ENCODE measurements at places on chromosomes 5 and 9. TPM values are rescaled to one million over a fixed set of nuclear protein-coding genes. Genes with fewer than 3 reads are reported as not detected.

DNA sequence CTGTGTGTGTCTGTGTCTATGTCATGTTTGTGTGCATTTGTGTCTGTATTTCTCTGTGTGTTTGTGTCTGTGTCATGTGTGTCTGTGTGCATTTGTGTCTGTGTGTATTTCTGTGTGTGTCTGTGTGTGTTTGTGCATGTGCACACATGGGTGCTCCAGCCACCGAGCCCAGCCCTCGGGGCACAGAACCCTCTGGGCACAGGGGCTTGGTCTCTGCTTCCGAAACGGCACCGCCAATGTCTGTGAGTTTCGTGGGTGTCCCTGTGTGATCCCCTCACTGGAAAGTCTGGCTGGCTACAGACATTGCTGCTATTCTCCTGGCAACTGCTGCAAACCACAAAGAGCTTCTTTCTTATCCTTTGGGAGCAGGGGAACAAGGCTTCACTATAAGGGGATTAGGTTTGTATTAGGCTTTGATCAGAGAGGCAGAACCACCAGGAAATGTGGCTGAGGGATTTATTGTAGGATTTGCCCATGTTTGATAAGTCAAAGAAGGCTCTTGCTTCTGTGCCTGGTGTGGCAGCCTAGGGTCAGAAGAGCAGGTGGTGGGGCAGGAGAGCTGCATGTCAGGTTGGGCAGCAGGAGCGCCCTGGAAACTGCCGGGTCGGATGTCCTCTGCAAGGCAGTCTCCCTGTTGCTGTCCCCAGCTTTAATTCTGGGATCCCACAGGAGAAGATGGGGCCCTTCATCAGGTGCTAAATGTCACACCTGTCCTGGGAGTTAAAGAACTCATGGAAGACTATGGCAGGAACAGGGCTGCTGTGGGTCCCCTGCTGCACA is 39.6 kb upstream of the FCN1 start:
- DNase-seq: no peak

SLC45A2 gene
- total RNA-seq: 0.75 TPM

DNA sequence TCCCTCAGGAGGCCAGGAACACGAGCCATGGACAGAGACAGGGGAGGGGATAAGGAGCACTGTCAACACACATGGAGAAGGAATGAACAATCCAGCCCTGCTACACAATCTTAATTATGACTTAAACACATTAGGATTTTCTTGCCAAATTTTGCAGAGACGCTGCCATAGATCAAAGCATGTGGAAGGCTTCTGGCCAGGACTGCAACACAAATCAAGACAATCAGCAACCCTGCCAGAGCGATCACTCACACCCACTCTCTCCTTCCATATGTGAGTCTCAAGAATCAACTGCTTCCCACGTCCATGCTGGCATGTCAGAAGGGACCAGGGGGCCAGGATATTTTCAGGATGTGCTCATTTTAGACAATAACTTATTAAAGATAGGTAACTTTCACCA is 85.6 kb downstream of the ROR2 start:
- no peak for DNase-seq

MARVELD2 gene
- total RNA-seq: 56.0 TPM

DNA sequence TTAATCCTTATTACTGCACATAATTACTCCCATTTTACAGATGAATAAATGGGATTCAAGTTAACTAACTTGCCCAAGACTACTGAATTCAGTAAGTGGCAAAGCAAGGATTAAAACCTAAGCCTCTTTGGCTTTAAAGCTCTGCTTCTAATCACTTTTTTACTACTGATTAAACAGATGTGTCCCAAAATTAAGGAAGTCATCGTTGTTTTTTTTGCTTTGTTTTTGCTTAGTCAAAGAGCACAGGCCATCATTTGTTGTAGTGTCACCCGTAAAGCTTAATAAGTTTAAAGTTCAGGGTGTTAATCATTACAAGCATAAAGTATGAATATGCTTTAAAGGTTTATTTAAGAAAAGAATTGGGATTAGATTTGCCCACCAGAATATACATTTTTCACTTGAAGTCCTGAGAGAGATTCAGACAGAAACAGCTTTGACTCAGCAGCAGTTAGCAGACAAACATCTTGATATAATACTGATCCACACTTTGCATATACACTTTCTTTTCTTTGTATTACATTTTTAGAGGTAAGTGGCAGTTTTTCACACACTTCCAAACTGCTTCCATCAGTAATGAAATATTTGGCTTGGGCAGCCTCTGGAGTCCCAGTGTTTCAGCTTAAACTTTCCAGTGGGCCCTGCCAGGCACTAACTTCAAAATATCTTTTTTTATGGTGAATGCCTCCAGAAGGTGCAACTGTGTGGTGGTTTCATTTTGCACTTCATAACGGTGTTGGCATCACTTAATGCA is 52.7 kb downstream of the PIK3R1 start:
- DNase-seq: no peak

GRCh38 chr5:55540525-55540924 is 5.8 kb upstream of the PLPP1 start:
- no peak for DNase-seq

DNA sequence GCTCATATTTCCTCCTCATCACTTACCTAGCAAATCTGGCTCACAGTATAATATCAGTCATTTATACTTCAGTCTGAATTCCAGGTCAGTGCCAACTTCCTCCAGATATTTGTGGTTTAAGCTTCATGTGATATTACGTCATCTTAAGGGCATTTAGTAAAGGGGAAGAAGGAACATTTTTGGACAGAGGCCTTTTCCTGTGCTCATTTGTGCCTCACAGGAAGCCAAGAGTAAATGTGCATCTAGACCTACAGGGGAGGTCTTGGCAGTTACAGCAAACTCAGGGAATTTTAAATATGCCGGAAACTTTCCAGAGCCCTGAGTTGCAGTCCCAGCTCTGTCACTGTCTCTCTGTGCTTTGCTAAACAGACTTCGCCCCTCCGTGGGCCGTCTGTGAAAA is 12.3 kb upstream of the KCNIP1 start:
- DNase-seq: no peak

- DNase-seq: no peak
Observed at GRCh38 chr5:76099286-76099702, 16.1 kb downstream of the SV2C start.
